Left lobe of liver (tissue), 2 donors: ENCODE measurements at places on chromosomes 12 and 14. TPM values are rescaled to one million over a fixed set of nuclear protein-coding genes. Genes with fewer than 3 reads are reported as not detected.
A peak's percentile ranks its signal among the peaks of the same experiment; 100 is the strongest.

Gene CDKN3
- 0.58 TPM for total RNA-seq

Gene MMP14
- total RNA-seq, result 10.9 TPM

Gene ABCD2
- total RNA-seq, result 0.03 TPM

Gene IFI27L2
- 1.2 TPM for total RNA-seq

Gene IL26
- not detected for total RNA-seq

Gene TBX5
- not detected for total RNA-seq

Gene MVK
- total RNA-seq, result 16.5 TPM

Gene SYNDIG1L
- not detected for total RNA-seq

Gene FBXO21
- 19.2 TPM for total RNA-seq

Gene RND1
- total RNA-seq, result 32.0 TPM

GRCh38 chr12:115137812-115138521 lies 454.0 kb upstream of the TBX3 start:
- no peak for DNase-seq

- no peak for DNase-seq
Observed at GRCh38 chr14:53541411-53541810, 388.3 kb upstream of the DDHD1 start.

DNA sequence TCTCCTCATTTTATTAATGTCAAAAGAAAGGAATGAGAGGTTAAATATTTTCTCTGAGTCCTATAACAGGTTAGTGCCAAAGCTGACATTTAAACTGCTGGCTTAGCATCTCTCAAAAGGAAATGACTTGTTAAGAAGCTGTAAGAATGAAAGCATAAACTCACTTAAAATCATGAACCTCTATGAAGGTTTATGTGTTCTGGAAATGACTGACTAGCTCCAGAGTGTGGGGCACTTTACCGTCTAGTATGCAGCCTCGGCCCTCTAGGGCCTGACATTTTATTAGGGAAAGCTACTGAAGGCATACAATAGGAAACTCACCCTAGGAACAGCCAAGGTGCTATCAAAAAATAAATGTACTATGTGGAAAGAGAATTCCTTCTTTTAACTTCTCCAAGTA lies 35.1 kb downstream of the SPX start:
- no peak for DNase-seq

- peak; percentile 59 for DNase-seq
Observed at GRCh38 chr12:49673446-49674317, 33.5 kb downstream of the FMNL3 start.

DNA sequence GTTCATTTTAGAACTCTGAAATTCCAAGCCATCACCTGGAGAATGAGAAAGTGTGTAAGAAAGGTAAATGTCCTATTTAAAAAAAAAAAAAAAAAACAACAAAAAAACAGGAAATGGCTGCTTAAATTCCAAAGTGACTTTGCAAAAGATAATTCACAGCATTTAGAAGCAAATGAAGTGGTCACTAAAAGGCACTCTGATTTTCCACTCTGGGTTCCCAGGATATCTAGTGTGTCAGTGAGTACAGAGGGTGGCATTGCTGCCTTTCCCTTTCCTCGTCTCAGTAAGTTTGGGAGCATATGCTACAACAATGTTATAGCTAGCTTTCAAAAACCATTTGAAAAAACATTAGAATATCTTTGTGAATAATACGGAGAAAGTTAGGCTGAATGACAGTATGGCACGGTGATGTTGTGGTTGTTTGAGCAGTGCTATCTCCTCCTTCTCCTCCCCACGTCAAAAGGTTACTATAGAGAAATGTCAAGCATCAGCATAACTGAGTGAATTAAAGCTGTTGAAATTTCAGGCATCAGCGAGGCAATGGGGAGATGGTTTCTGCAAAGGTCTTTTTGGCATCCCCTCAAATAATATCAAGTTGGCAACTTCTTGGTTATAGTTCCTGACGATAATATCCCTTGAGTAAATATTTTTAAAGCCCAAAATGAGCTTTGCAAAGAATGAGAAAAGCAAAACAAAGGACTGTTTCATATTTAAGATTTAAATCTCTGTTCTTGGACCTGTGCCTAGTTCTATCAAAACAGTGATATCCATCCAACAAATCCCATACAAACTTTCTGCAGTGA lies 164.5 kb upstream of the E2F7 start:
- DNase-seq, result no peak

GRCh38 chr12:89129167-89129870 lies 223.0 kb downstream of the DUSP6 start:
- no peak for DNase-seq

- no peak for DNase-seq
Observed at GRCh38 chr12:69837657-69838415, 12.8 kb downstream of the MYRFL start.

GRCh38 chr12:45988264-45988663 lies 2.1 kb downstream of the SCAF11 start:
- no peak for DNase-seq

GRCh38 chr14:68380329-68380741 lies 412.5 kb downstream of the ZFP36L1 start:
- DNase-seq, result no peak

DNA sequence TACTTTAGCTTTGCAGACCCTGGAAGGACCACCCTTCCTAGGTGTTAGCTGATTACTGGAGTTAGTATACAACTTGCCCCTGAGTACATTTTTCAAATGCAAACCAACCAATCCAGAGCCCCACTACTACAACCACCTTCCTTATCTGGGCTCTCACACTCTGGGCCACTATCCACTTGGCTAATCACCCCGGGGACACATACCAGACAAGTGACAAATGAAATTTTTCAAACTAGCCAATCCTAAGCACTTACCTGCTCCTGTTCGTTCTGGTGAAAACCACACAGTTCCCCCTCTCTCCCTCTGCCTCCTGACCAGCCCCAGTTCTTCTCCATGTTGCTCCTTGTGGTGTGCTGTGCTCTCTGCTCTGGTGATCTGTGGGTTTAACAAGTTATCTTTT lies 140.4 kb downstream of the CNTN1 start:
- DNase-seq, result no peak

GRCh38 chr12:40223646-40224045 lies 1.2 kb upstream of the LRRK2 start:
- no peak for DNase-seq

- no peak for DNase-seq
Observed at GRCh38 chr12:94560431-94561221, 89.7 kb downstream of the TMCC3 start.

- no peak for DNase-seq
Observed at GRCh38 chr12:24899503-24900075, 49.3 kb downstream of the BCAT1 start.

DNA sequence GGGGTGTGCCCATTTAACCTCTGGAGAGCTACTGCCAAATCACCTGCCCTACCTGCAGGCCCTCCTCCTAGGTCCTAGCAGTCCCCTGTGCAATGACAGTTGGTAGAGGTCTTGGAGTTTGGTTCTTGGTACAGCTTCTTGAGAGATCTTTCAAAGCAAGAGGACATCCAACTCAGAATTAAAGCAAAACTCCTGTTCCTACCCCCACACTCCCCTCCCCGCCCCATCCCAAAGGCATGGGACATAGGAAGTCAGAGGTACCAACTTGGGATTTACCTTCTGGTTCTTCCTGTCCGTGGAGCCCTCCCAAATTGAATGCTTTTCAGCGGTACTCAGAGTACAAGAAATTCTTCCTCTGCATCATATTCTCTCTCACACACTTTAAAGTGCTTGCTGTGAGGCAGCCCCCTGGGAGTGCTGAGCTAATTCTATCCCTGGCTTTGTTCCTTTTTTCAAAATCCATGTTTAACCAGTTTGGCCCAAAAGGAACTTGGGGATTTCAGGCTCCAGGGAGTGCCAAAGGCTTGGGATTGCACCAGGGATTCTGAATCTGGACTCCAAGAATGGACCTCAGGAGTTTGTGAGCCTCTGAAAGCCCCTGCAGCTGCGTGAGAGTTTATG lies 40.8 kb downstream of the GALNT16 start:
- DNase-seq, result no peak

GRCh38 chr12:65666876-65667275 lies 157.4 kb upstream of the HMGA2 start:
- DNase-seq, result no peak

- DNase-seq, result no peak
Observed at GRCh38 chr12:467591-467990, 7.9 kb downstream of the B4GALNT3 start.

GRCh38 chr12:28237423-28237822 lies 47.2 kb downstream of the CCDC91 start:
- no peak for DNase-seq

DNA sequence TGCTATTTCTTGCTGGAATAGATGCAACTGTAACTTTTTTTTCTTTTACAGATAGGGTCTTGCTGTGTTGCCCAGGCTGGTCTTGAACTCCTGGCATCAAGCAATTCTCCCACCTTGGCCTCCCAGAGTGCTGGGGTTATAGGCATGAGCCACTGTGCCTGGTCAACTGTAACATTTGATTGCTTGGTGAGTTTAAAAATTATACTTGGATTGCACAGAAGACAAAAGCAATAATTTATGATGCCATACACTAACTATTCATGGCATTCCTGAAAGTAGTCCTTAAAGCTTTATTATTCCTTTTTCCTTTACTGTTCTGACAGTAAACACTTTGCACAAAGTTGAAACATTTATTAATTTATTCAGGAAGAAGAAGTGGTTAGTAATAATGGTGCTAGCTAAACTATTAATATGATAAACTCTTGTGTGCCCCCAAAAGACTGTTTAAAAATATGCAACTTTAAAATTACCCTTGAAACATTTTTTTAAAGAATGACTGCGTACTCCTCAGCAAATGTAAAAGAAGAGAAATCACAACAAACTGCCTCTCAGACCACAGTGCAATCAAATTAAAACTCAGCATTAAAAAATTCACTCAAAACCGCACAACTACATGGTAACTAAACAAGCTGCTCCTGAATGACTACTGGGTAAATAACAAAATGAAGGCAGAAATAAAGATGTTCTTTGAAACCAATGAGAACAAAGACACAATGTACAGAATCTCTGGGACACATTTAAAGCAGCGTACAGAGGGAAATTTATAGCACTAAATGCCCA lies 8.3 kb downstream of the PTPRB start:
- DNase-seq, result no peak

DNA sequence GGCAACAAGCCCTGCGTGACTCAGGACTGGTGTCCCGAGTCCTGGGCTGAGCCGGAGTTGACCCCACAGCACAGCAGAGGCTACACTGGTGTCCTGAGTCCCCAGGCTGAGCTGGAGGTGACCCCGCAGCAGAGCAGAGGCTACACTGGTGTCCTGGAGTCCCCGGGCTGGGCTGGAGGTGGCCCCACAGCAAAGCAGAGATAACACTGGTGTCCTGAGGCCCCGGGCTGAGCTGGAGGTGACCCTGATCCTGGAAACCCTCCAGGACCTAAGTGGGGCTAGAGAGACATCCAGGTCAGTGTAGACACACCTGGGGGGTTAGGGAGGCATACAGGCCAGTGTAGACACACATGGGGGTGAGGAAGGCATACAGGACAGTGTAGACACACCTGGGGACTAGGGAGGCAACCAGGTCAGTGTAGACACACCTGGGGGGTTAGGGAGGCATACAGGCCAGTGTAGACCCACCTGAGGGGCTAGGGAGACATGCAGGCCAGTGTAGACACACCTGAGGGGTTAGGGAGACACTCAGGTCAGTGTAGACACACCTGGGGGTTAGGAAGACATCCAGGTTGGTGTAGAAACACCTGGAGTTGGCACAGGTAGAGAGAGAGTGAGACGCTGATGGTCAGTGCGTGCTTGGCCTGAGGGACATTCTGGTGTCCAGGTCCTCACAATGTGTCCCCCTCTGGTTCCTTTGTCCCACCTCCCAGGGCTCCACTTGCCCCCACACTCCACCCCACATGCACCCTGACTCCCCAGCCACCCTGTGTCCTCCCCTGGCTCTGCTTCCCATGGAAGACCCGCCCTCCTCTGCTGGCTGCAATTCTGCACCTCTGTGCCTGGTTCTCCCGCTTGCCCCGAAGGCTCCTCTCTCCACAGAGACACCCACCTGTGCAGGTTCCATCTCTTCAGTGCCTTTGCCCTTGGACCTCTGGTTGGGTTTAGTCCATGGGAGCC lies 321.6 kb upstream of the SFSWAP start:
- no peak for DNase-seq

DNA sequence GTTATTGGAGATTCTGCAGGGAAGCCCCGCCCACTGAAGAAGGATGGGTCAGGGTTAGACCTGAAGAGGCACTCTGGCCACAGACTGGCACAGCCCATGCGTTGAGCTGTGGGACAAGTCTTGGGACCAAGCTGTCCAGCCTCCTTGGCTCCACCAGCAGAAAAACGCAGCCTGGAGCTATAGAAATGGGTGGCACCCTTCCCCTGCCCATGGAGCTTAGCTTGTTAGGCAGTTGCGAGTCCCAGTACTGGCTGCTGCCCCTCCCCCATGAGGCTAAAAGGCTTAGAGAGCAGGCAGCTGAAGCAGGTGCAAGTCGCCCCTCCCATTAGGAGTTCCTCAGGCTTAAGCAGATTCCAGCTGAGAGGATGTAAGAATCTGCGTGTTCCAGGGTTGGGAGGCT lies 1124.0 kb upstream of the TMEM132C start:
- no peak for DNase-seq

GRCh38 chr14:103284574-103285467 lies 49.2 kb upstream of the EIF5 start:
- DNase-seq, result peak; percentile 65

DNA sequence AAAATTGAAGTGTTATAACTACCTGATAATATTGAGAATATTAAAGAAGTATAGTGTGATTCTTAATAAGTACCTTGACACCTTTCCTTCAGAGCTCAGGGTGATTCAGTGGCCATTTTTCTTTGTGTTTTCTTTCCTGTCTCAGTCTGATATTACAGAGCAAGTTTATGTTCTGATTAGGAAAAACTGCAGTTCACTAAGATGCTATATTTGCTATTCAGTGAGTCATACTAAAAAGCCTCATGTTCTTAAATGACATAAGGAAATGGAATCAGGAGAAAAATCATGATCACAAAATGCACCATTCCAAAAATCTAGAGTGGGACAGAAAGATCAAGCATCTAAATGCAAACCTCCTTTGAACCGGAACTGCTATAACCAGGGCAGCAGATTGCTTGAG lies 390.6 kb upstream of the ATP2B1 start:
- no peak for DNase-seq

DNA sequence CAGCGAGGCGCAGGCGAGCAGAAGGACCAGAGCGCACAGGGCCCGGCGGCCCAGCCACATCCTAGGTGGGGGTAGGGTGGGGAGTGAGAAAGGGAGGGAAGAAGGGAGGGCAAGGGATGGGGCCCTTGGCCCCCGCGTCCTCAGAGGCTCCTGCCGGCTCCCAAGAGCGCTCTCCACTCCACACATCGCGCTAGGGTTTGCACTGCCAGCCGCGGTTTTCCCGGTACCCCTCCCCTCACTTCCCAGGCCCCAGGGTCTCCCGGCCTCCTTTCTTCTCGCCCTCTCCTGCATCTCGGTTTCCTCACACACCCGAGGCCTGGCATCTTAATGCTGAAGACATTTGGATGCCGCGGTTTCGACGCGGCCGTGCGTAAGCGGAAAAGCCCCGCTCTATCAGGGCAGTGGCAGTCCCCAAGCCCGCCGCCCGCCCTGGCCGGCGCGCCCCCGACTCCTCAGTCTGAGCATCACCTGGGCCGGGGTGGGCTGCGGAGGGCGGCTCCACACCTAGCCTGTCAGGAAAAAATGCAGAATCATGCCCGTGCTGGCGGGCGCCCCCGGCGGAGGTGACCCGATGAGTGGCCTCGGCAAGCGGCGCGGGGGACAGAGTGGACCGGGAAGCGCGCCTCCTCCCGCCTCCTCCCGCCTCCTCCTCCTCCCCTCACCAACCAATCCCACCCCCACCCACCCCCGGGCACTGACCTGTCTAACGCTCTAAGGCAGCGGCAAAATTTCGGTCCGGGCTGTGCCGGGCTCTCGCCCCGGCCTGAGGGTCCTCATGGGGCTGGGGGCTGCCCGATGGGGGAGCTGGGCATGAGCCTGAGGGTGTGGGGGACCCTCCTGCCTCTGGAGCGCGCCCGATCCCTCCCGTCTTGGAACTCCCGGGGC lies 686 bp downstream of the B4GALNT1 start:
- DNase-seq, result peak; percentile 44

GRCh38 chr12:123483602-123484248 lies 25.8 kb downstream of the SNRNP35 start:
- no peak for DNase-seq
